ENCODE measurements at places on chromosomes 11 and 22.
A peak's percentile ranks its signal among the peaks of the same experiment; 100 is the strongest.

- no peak for DNase-seq
Observed at GRCh38 chr22:27041745-27042310, 384.4 kb downstream of the MIAT start.

- DNase-seq = no peak
Observed at GRCh38 chr11:57097149-57097548, 84.6 kb upstream of the LRRC55 start.

GRCh38 chr11:30445056-30445455, 122.2 kb downstream of the ARL14EP start:
- DNase-seq = no peak

DNA sequence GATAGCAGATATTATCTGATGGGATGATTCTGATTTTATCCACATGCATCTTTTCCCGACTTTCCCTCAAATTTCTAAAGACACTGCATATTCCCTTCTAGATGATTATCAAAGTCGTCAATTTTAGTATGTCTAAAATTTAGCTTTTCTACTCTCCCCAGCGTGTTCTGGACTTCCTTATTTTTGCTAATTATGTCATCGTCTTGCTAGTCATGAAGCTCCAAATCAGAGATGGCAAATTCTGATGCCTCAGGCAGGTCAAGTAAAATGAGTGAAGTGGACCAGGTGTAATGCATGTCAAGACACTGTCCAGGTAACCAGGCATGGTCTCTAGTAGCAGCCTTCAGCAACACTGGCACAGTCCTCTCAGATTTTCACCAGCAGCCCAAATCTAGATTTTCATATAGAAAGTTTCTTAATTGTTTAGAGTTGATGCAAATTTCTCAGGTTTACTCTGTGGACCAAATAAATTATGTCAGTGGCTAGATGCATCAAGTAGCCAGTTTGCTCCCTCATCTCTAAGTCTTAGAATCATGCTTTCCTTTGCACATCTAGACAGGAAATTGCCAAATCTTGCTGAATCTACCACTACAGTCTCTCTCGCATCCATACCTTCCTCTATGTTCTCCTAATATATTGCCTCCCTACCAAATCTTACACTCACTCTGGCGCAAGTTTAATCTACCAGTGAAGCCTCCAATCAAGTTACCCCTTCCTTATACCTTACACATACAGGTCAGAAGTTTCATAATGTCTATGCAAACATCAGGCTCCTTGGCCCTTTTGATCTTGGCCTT, 10.6 kb downstream of the HSD17B12 start:
- DNase-seq = no peak

DNA sequence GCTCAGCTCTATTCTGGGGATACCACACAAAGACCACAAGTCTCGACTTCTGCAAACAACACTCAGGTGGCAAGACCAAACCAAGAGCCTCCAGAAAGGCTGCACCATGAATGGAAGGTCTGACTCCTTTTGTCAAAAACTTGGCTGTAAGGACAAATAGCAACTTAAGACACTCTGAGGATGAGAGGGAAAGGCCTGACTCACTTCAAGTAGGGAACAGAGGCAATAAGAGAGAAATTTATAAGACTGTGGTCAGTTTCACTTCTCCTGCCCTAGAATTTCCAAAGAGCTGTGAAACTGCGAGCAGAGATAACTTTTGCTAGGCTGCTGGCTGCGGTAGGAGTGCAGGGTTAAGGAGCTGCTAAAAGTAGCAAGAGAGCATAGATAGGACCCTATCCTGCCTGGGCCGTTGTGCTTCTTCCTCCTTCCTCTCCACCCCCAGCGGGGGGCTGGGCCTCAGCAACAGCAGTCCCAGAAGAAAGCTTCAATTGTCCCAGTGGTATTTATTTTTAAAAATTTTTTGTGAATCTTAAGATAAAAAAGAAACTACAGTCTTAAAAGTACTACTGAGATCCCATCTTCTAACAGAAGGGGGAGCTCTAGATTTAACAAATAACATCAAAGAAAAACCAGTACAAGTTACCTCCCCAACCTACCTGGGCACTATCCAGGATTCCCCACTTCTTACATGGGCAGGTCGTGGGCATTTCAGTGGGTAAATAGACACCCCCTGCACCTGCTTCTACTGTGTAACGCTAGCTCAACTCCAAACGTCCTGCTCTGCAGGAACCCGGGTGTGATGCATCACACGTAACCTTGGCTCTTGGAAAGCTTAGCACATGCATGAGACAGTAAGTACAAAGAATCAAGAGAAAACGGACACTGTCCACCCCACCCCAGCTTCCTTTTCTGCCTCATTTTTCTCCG, 66.4 kb downstream of the SGSM3 start:
- DNase-seq = no peak

- DNase-seq = peak; percentile 46
Observed at GRCh38 chr22:46432164-46433068, 96.9 kb downstream of the TRMU start.

GRCh38 chr11:33630936-33631748, 69.5 kb downstream of the C11orf91 start:
- no peak for DNase-seq

DNA sequence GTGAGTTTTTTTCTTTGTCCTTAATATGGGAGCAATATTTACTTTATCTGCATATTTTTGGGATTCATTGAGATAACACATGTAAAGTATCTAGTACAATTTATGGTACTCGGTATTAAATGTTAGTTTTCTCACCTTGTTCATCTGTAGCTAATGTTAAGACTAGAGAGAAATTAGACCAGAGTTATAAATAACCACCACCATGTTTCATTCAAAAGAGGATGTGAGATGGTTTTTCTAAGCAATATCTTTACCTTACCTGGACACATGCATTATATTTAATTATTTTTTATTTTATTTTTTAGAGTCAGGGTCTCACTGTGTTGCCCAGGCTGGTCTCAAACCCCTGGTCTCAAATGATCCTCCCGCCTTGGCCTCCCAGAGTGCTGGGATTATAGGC, 18.4 kb downstream of the ARHGAP42 start:
- DNase-seq = no peak

GRCh38 chr22:31085493-31085824, 4.3 kb downstream of the SMTN start:
- no peak for DNase-seq

- no peak for DNase-seq
Observed at GRCh38 chr11:63944987-63945386, 6.2 kb downstream of the NAA40 start.

- DNase-seq = peak; percentile 36
Observed at GRCh38 chr11:124867700-124868099, 2.5 kb downstream of the ROBO3 start.

DNA sequence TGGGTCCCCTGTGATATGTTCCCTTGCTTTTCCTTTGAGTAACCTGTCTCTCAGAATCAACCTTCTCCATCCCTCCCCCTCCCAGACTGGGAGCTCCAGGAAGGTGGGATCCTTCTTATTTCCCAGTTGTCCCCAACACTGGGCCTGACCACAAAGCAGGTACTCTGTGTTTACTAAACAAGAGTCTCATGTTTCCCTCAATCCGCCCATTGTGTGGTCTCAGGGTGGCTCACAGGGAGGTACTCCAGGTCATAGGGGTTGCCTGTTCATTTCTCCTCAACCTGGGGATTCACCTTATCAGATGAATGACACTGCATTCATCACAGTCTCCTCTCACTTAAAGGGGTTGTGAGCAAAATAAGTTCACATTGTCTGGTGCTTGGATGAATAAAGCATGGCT, 26.4 kb upstream of the NAV2 start:
- no peak for DNase-seq

- DNase-seq = no peak
Observed at GRCh38 chr11:113497066-113497910, 22.1 kb upstream of the DRD2 start.

DNA sequence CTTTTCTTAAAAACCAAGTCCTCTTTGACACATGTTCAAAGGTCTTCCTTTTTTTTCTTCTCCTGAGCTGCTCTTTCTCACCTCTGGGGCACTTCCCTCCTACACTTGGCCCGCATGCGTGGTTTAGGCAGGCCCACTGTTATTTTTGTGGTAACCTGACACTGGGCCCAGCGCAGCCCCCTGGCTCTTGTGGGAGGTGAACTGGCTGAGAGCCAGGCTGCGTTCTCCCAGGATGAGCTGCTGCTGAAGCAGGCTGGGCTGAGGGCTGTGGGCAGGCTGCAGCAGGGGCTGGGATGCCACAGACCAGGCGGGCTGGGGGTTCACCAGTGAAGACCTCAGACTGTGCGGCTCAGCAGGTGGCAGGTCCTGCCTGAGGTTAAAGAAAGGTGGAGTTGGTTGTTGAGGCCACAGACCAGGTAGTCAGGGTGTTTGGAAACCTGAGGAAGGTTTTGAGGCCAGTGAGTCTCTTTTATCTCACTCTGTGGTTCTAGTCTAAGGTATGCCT, 72.4 kb downstream of the TEAD1 start:
- no peak for DNase-seq

- DNase-seq = no peak
Observed at GRCh38 chr11:113884361-113884836, 9.0 kb upstream of the USP28 start.

DNA sequence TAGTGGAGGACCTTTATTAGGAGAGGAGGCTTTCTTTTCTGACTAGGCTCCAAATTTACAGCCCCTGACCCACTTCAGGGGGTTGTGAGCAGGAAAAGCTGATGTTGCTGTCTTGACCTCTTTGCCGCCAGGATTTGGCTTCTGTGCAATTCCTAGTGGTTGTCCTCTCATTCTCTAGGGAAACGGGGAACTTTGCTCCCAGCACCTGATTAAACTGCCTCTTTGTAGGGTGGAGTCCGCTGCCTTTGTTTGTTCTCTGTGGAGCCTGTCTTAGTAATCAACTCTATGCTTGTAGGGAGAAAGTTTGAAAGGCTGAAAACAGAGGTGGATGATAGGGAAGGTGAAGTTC, 16.3 kb downstream of the CTNND1 start:
- no peak for DNase-seq

- no peak for DNase-seq
Observed at GRCh38 chr22:49447837-49448236, 379.8 kb downstream of the BRD1 start.

- no peak for DNase-seq
Observed at GRCh38 chr11:61700212-61700611, 20.0 kb downstream of the DAGLA start.

- no peak for DNase-seq
Observed at GRCh38 chr11:29119707-29120618, 896.9 kb downstream of the KCNA4 start.

DNA sequence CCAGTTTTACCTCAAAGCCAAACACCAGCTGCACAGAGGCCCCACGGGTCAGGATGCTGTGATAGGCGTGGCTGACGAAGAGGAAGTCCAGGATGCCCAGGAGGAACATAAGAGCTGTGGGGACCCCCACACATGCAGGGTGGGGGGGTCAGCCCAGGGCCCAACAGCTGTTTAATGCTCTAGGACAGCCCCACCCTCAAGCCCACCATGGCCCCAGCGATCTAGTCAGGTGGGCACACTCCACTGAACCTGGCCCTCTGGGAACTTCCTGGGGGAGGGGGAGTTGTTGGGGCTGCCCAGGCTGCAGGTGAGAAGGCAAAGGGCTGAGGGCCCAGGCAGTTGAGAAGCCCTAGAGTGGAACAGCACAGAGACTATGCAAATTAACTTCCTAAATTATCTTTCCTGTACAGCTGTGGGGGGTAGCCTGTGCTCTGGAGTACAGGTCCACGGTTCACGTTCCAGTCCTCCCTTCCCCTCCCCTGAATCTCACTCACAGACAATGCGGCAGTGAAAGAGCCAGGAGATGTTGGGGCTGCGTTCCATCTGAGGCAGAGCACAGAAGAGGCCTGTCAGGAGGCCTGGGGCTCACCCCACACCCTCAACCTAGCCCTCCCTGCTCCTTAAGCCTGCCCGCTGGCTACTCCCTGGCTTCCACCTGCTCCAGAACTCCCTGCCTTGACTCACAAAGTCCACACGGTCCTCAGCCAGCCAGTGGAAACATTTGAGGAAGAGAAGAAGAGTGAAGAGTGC, 1.9 kb downstream of the SYVN1 start:
- no peak for DNase-seq

DNA sequence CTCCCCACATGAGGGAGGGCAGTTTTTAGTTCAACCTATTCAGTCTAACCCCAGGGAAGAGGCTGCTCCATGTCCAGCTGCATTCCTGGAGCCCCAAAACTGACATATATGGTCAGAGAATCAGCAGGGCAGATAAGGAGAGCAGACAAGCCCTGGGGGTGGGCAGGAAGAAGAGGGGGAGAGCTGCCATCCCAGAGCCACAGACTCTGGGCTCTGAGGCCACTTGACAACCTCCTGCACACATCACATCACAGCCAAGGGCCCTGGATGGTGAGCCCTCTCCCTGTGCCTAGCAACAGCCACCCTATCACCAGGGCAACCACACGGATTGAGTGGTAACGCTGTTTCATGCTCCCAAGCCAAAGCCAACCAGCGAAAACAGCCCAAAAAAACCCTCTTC, 3.1 kb downstream of the ARHGAP1 start:
- DNase-seq = no peak

DNA sequence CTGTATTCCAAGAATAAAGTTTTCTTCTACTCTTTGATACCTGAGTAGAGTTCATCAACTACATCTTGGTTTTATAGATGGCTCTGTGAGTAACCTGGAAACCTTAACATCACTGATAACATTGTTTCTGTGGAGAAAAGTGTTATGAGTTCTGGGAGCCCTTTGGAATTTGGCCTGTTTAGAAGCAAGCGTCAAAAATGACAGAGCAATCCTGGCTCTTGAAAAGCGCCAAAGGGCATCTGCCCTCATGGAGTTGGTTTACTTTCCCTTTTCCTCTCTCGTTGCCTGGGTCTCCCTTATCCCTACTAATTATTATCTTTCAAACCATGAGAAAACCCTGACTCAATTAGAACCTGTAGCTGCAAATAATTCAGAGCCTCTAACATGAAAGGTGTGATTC, 140.1 kb downstream of the DBX1 start:
- DNase-seq = no peak

DNA sequence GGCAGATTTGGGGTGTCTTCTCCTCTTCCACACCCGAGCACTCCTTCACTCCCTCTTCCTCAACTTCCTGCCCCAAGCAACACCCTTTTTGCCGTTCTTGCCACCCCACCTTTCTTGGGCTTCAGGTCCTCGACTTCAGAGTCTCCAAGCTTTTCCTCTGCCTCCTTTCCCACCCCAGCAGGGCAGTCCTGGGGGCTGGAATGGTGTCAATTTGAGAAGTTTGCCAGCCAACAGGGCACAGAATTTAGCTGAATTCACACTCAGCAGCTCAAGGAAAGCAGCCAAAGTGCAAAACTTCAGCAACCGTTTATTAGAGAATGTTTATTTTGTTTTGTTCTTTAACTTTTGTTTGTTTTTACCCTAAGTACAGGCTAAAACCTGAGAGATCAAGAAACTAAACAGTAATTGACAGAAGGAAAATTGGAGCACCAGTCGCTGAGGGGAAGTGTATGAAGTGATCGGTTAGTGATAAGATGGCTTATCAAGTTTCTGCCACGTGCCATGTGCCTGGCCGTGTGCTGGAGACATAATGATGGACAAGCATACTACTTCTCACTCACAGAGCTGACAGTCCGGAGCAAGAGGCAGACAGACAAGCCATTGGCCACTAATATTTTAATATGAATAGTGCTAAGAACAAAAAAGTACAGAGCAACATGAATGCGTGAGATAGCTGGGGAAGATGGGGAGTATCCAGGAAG, 44.4 kb downstream of the AHNAK start:
- no peak for DNase-seq

Measured in activated CD4-positive, alpha-beta memory T cell treated with anti-CD3 and anti-CD28 coated beads for 36 hours (primary cell).